ENCODE measurements at places on chromosomes 7 and 10.

GRCh38 chr10:43576062-43576461, 1.6 kb upstream of the ZNF239 start:
- no peak for DNase-seq

- no peak for DNase-seq
These were observed 120.7 kb downstream of the TES start for GRCh38 chr7:116331020-116331419.

- DNase-seq: peak; percentile 49
These were observed 88.8 kb downstream of the TFEC start for GRCh38 chr7:115941703-115942268.

DNA sequence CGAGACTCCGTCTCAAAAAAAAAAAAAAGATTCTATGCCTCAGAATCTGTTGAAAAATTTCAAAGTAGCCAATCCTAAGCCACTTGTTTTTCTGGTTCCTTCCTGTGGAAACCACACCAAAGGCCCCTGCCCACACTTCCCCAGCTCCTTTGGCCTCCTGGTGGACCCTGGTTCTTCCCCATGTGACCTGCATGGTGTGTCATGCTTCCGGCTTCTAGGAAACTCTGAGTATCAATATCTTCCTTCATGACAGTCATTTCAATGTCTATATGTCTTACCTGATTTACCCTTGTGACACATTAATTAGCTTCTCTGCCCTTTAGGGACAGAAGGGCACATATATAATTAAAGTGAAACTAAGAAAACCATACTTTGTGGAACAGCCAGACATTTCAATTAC, 80.4 kb upstream of the GRB10 start:
- DNase-seq: no peak

GRCh38 chr7:106022193-106022821, 59.2 kb downstream of the CDHR3 start:
- DNase-seq: no peak

- no peak for DNase-seq
These were observed 137.9 kb downstream of the GRM8 start for GRCh38 chr7:127114742-127115265.

DNA sequence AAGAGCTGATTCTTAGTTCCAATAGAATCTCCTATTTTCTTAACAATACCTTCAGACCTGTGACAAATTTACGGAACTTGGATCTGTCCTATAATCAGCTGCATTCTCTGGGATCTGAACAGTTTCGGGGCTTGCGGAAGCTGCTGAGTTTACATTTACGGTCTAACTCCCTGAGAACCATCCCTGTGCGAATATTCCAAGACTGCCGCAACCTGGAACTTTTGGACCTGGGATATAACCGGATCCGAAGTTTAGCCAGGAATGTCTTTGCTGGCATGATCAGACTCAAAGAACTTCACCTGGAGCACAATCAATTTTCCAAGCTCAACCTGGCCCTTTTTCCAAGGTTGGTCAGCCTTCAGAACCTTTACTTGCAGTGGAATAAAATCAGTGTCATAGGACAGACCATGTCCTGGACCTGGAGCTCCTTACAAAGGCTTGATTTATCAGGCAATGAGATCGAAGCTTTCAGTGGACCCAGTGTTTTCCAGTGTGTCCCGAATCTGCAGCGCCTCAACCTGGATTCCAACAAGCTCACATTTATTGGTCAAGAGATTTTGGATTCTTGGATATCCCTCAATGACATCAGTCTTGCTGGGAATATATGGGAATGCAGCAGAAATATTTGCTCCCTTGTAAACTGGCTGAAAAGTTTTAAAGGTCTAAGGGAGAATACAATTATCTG, 1.6 kb downstream of the LRRTM3 start:
- peak; percentile 1 for DNase-seq

GRCh38 chr7:67990716-67991115, 994.1 kb downstream of the TYW1 start:
- no peak for DNase-seq

- peak; percentile 0 for DNase-seq
These were observed 204.4 kb downstream of the OTUD1 start for GRCh38 chr10:23643111-23643780.

- no peak for DNase-seq
These were observed 339.4 kb downstream of the FRMD4A start for GRCh38 chr10:13991353-13991752.
